ENCODE measurements at places on chromosomes 6 and 20.
A peak's percentile ranks its signal among the peaks of the same experiment; 100 is the strongest.

DNA sequence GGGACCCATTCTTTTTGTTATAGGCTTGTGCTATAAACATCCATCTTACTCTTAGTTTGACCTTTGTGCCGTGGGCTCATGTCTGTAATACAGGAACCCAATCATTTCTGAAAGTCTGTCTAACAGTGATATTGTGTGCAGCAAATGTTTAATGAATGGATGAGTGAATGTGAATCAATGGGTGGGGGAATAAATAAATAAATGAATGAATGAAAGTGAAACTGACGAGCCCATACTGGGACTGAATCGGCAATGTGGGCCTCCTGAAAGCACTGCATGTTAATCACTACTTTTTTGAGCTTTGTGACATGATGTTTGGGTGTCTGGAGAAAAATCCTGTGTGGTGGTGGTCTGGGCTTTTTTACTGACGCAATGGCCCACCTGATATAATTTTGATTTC, 175.0 kb downstream of the GMPR start:
- no peak for DNase-seq

DNA sequence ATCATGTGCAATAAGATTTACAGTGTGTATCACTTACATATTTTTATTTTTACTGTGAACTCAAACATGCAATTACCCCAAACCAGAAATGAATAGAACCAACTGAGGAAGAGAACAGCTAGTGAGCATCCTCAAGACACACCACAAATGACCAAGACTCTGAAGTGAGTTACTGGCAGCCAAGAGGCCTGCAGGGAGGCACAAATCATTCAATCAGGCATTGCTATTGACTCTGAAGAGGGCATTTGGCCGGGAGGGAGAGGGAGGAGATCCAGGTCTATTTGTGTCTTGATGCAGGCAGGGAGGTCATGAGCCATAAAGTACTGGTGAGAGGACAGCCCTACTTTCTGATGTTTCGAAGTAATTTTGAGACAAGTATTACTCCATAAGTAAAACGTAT, 257.7 kb downstream of the BCKDHB start:
- no peak for DNase-seq

- DNase-seq: no peak
Observed at GRCh38 chr20:3751675-3752385, 15.7 kb downstream of the ADISSP start.

- no peak for DNase-seq
Observed at GRCh38 chr6:26224940-26225847, 138.0 kb downstream of the HFE start.

GRCh38 chr20:3990716-3991115, 24.6 kb downstream of the RNF24 start:
- DNase-seq: no peak

DNA sequence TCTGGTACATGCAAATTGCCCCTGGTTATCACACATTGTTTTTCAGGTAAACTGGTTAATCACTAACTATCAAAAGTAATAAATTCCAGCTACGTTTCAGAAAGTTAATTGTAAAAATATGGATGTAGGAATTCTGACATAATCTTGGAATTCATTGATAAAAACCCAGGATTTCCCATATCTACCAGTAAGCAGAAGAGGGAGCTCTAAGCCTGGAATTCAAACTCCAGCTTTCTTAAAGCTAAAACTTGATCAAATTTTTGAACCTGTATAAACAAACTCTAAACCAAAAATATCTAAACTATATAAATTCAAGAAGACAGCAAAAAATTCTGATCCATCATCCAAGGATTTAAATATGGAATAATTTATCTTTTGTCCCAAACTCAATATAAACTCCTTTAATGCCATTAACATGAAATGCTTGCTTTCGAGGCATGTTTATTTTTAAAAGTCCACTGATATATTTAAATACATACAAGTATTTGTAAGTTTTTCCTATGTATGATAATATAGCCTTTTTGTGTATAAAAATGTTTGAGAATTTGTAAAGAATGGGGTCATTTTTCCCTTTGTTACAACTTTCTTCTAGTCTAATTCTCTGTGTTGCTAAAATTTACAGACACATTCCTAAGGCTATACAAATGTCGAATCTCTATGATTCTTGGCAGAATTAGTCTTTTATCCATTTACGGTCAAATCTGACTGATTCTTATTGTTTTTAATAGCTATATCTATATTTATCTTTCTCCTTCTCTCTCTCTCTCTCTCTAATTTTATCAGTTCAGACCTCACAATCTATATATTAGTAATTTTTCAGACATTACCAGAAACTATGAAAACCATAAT, 91.4 kb upstream of the RNF217 start:
- DNase-seq: peak; percentile 23

DNA sequence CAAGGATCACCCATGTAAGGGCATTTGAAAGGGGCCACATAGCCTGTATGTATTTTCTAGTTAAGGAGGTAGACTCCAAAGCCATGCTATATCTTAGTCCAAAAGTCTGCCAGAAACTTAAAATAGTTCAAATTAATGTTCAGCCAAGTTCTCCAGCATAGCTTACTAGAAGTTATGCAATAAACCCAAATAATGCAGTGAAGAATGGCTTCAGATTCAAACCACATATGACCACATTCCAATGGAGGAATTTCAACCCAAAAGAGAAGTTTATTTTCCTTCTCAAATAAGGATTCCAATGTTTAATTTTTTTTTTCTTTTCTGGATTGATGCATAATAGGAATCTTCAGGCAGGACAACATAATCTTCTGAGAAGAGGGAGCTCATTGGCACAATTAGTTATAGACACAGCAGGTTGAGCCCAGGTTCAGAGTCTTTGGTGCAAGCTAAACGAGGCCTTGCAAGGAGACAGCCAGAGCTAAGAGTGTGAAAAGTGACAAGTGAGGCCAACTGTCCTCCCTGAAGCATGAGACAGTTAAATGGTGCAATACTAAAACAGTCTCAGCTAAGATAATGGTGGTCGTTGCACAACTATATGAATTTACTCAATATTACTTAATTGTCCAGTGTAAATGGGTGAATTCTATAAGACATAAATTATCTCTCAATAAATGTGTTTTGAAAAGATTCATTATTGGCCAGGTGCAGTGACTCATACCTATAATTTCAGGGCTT, 598.8 kb upstream of the CDH4 start:
- no peak for DNase-seq

- peak; percentile 96 for DNase-seq
Observed at GRCh38 chr6:170344631-170345576, 38.3 kb downstream of the FAM120B start.

- peak; percentile 53 for DNase-seq
Observed at GRCh38 chr20:47620808-47621805, 119.4 kb downstream of the NCOA3 start.

DNA sequence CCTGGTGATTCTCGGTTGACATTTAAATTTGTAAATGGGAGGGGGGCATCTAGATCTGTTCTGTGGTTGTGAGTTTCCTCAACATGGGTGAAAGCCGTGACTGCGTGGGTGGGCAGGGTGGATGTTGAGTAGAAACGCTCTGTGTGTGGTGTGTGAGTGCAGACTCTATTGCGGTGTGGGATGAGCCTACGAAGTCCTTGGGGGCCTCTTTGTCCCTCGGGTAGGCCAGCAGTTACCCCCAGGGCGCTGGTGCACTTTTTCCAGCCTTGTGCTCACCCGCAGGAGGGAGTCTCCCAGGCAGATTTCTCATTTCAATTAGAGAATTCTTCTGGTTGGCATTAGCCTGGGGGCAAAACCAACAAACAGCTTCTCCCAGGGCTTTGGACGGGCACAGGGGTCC, 10.6 kb downstream of the TOX2 start:
- DNase-seq: no peak
